ENCODE measurements at places on chromosomes 12 and 14.

DNA sequence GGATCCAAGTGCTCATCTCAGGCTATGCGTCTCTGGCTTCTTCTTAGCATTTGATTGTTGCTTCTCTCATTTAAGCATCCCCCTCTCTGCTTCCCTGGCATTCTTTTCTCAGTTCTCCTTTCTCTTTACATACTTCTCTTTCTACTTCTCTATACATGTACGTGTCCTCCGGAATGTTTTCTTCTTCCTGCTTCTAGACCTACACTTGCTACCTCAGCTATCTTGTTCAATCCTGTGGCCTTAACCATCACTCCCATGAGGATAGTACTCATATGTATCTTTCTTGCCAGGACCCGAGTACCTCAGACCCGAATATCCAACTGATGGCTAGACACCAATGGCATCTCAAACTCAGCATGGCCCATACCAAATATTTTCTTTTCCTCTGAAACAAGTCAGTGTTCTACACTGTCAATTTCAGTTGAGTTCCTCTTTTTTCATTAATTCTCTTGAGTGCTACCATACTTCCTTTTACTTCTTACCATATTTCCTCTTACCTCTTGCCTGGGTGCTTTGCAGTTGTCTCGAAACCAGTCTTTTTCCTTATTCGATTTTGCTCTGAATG, 115.1 kb upstream of the SLC38A2 start:
- DNase-seq: no peak

DNA sequence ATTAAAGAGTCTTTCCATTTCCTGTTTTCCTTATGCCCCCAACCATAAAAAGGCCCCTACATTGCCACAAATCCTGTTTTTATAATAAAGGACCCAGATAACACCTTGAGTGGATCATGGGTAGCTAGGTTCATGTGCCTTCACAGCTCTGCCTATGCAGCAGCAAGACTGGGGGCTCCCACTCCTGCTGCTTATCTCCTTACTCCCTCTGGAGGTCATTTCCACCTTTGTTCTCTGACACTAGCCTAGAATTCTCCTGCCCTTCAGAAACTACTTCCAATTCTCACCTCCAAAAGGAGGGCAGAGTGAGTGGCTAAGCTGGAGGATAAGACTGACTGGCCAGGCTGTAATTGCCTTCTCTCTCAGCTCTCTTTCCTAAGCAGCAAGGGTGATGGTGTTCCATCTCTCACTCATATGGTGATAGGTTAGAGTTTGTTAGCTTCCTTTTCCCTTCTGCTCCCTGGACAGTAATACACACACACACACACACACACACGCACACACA, 20.0 kb upstream of the STAC3 start:
- DNase-seq: no peak

DNA sequence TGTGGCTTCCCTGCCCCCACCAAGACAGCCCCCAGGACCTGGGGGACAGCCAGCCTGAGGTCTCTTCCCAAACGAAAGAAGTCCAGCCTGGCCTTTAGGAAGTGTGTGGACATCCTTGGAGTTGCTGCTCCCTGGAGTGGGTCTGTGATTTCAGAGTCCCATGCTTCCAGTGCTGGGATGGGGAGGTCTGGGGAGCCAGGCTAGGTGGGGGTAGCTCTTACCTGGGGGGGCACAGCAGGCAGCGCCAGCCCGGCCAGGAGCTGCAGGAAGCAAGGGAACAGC, 509 bp downstream of the PGF start:
- DNase-seq: no peak

GRCh38 chr12:109621211-109621694, 47.7 kb downstream of the MVK start:
- no peak for DNase-seq

DNA sequence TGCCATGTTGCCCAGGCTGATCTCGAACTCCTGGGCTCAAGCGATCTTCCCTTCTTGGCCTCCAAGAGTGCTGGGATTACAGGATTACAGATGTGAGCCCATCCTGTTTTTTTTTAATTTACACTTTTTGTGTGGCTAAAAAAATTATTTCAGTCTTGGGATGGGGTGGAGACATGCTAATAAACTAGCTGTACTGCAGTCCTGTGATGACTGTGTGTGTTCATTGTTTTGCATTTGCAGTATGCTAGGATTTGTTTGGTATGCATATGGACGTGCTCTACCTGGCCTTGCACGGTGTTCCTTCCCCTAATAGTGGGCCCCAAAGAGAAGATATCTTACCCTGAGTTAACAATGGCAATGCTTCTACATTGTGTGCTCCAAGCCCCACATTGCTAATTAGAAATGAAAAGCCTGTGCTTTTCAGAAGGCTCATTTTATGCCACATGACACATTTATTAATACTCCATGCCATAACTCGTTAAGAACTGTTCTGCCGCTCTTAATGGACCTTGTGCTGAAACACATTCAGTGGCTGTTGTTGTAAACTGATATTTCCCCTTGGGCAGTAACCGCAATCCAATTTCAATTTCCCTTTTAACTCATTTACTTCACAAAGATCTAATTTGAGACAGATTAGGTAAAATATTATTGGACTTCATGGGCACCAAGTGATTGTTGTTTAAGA, 86.4 kb downstream of the SCN8A start:
- DNase-seq: no peak

DNA sequence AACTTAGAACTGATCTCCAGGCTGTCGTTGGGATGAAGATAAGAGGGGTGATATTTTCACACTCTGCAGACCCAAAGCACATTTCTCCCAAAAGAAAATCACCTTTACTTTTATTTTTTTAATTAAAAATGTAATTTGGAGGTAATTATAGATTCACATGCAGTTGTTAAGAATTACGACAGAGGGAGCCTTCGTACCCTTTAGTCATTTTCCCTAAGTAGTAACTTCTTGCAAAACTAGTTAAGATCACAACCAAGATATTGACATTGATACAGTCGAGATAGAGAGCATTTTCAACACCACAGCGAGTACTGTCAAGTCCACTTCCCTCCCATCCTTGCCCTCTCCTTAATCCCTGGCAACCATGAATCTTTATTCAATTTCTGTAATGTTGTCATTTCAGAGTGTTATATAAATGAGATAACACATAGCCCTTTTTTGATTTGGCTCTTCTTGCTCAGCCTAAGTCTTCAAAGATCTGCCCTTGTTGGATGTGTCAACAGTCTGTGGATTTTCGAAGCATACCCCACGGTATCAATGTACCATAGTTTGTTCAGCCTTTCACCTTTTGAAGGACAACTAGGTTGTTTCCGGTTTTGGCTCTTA, 39.6 kb downstream of the DNAH10 start:
- no peak for DNase-seq

- DNase-seq: no peak
These were observed 23.2 kb downstream of the MOAP1 start for GRCh38 chr14:93161411-93161940.

DNA sequence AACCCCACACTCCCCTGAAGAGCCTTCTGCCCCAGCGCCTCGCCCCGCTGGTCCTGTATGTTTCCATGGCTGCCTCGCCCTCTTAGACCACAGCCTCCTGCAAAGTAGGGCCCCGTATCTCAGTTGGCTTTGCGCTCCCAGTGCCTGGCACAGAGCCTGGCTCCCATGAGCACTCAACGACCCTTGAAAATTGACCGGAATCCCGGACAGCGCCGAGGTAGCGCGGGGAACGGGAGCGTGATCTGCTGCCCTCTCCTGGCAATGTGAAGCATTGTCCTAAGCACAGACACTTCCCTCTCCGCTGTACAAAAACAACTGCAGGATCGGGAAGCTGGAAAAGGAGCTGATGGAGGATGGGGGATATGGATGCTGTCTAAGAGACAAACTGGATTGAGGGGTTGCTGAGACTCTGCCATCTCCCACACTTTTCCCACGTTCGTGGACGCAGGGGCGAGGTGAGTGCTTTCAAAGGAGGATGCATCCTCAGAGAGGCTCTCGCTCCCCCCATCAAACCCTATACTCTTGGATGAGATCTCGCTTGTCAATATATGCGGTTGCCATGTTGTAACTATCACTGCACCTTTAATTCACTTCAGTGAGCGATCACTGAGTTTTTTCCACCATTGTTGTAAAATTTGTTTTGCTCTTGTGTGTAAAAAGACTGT, 10.7 kb upstream of the FKBP4 start:
- peak; percentile 62 for DNase-seq

DNA sequence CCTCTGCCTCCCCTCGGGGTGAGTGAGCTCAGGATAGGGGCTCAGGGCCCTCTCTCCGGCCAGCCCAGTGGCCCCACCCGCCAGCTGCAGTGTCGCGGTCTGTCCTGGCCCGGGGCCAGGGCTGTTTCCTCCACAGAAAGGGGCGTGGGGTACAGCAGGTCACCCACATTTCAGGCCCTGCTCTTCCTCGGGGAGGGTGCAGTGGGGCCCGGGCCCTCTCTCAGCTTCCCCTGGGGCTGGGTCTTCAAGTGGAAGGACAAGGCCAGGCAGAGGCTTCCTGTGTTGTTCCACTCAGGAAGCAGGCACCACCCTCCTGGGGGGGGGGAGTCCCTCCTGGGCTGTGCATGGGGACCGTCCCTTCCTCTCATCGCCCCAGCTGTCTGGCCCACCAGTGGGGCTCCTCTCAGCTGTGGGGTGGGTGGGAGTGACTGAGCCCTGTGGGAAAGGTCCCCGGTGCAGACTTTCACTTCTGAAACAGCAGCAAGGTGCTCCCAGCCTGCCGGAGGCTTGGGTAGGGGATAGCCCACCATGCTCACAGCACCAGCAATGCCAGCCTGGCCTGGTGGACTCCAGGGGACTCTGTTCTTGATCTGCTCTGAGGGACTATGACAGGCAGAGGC, 3.7 kb downstream of the GPR132 start:
- peak; percentile 59 for DNase-seq

DNA sequence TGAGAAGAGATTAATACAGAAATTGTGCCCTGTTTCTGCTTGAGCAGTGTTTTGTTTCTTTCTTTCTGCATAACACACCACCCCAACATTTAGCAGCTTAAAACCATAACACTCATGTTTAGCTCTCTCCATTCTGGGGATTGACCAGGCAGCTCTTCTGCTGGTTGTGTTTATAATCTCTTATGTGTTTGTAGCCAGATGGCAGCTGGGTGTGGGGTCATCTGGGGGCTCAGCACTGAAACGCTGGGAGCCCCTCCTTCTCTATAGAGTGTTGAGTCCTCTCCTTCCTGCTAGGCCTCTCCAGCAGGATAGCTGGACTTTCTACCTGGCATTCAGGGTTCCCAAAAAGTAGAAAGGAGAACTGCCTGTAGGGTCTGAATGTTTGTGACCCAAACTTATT, 270.6 kb downstream of the TTC8 start:
- no peak for DNase-seq

GRCh38 chr12:96303653-96304052, 96.6 kb downstream of the CDK17 start:
- DNase-seq: no peak

DNA sequence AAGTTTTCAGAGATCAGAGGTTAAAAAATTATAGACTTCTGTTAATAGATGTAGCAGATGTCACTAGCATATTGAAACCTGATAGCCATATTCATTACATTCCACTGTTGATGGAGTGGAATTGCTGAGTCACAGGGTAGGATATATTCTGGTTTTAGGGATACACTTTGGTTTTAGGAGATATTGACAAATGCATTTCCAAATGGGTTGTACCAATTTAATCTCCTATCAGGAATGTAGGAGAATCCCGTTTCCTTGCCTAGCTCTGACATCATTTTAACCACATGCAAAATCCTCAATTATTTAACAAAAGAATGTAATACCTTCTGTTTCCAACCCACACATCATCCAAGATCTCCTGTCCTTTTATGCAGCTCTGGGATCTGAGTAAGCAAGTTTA, 30.7 kb upstream of the ESR2 start:
- no peak for DNase-seq

GRCh38 chr12:68591734-68592418, 18.8 kb upstream of the RAP1B start:
- DNase-seq: no peak

GRCh38 chr14:80570930-80571298, 359.6 kb upstream of the DIO2 start:
- no peak for DNase-seq

GRCh38 chr12:105343836-105344235, 13.3 kb downstream of the C12orf75 start:
- no peak for DNase-seq

DNA sequence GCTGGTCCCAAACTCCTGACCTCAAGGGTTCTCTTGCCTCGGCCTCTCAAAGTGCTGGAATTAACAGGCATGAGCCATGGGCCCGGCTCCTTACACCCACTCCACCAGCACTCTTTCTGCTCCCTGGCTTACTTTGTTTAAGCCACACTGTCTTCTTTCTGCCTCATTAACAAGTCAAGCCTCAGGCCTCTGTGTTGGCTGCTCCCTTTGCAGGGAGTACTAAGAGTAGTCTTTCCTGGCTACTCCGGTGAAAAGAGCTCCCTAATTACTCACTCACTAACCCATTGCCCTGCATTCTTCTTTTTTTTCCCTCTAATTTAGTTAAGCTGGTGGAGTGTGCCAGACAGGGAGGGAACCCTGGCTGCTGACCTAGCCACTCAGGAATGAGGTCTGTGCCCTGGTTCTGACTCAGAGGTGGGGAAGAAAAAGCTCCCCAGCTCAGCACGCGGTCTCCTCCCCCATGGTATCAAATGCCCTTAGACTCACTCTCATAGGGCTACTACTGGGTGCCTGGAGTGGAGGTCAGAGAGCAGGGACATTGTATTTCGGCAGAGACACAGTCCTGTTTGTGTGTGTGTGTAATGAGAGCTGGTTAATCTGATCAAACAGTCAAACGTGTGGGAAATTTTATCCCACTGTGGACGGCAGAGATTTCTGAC, 19.8 kb downstream of the GALNT6 start:
- no peak for DNase-seq

GRCh38 chr12:104958805-104959334, 780 bp upstream of the SLC41A2 start:
- DNase-seq: no peak

DNA sequence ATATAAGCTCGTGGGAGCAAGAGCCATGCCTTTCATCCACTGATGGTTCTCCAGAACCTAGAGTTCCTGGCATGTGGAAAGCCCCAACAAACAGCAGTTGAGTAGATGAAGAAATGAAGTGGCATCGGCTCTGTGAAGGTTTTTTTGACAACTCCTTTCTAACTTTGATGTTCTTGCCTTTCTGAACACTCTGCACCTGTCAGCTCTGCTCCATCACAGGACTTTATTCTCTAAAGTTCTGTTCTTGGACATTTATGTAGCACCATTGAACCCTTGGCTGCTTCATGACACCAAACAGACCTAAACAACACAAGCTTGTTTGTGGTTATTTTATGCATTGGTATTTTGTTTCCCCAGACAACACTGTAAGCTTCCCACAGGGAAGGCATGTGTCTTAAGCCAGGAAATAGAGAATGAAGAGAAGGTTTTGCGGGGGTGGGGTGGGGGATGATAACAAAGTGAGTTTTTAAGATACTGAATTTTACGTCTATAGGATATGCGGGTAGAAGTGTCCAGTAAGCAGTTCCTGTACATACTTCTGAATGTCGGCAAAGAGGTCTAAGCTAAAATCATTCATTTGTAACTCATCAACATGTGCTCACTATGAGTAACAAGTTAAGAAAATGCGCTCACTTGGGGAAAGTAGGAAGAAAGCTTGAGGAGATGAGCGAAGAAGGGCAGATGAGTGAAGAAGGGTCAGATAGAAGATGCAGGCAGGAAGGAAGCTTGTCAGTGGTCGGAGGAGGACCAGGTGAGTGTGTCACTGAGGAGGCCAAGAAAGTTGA, 146.0 kb upstream of the PLEKHG7 start:
- no peak for DNase-seq

Data from activated CD4-positive, CD25-positive, alpha-beta regulatory T cell treated with anti-CD3 and anti-CD28 coated beads, Interleukin-2, amount 50 U/mL, for 72 hours (primary cell).